ENCODE measurements at places on chromosomes 1 and 21. TPM values are rescaled to one million over a fixed set of nuclear protein-coding genes. Genes with fewer than 3 reads are reported as not detected.

- no peak for DNase-seq
These were observed 81.2 kb upstream of the WNT4 start for GRCh38 chr1:22224091-22224490.

GRCh38 chr1:225840713-225841112 lies 30.8 kb downstream of the EPHX1 start:
- no peak for DNase-seq

DNA sequence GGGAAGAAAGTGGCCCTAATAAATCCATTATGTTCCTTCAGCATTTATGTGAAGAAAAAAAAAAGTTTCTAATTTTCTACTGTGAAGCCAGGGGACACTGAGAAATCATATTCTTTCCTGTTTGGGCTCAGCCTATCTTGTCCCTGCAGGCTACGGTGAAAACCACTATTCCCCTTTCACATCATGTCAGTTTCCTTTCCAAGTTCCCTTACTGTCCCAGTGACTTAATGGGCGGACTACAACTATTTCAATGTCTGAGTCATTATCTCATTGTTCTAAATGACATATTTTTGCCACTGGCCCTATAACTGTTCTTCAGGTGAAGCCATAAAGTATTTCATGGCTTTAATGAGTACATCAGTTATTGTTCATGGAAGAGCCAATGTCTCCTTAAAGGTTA lies 71.3 kb upstream of the BEND5 start:
- DNase-seq: no peak

DNA sequence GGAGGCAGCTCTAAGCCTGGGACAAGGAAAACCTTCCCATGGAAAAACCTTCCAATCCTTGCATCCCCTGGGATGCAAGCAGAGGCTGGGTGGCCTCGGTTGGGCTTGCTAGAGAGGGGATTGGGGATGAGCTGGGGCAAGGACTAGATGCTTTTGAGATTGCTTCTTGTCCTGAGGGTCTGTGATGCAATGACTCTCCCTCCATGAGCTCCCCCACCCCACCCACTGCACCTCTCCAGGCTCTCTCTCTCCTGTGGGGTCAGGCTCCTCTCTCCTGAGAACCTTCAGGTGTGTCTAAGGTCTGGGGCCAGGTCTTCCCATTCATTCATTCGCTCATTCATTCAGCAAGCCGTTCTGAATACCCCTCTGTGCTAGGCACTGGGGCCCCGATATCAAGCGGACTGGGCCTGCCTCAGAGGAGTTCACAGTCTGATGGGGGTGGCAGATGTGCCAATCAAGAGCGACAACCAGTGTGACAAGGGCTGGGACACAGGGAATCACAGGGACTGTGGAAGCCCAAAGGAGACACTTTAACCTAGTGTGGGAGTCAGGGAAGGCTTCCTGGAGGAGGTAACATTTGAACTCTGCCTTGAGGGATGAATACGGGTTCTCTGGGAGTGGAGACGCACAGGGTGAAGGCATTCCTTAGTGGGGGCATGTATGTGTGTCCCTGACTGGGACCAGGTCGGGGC lies 6.5 kb downstream of the LDLRAD1 start:
- DNase-seq: peak; percentile 24

DNA sequence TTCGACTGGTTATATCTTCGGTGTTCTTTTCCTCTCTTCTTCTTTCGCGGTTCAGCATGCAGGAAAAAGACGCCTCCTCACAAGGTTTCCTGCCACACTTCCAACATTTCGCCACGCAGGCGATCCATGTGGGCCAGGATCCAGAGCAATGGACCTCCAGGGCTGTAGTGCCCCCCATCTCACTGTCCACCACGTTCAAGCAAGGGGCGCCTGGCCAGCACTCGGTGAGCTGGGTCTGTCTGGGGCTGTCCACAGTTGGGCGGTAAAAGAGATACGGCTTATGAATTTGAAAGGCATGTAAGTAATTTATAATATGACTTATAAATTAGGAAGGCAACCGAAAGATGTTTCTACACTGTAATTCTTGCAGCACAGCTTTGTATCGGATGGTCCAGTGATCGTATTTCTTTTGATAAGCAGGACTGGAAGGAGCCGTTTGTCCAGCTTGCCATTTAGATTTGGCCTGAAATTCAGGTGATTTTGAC lies 334 bp downstream of the CTH start:
- no peak for DNase-seq

DNA sequence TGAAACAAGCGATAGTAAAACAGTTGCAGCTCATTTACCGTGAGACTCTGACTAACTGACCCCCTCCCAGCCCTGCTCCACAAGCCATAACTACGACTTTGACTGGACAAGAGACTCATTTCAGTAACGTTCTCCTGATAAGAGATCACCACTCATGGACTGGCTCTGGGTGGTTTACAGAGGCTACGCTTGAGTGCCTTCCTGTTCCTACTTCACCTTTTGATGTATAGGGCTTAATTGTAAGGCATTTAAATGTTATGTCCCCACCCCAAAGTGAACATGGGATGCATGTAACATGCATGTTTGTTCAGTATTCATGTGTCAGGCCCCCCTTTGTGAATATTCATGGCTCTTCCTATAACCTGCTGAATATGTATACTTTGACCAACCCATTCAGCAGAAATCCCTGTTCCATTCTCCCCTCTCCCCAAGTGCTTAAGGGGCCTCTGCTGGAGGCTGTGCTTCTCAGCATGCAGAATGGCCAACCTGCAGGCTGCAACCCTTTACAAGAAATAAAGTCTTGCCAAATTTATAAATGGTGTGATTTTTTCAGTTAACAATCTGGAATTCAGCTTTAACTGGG lies 50.7 kb upstream of the SPOCD1 start:
- no peak for DNase-seq

Gene MUTYH
- 11.8 TPM for total RNA-seq

Data from left lobe of liver (tissue), 2 donors.